ENCODE measurements at places on chromosomes 7 and 10. TPM values are rescaled to one million over a fixed set of nuclear protein-coding genes. Genes with fewer than 3 reads are reported as not detected.
A peak's percentile ranks its signal among the peaks of the same experiment; 100 is the strongest.

GRCh38 chr10:129108378-129108777, 358.7 kb upstream of the MGMT start:
- no peak for DNase-seq

DNA sequence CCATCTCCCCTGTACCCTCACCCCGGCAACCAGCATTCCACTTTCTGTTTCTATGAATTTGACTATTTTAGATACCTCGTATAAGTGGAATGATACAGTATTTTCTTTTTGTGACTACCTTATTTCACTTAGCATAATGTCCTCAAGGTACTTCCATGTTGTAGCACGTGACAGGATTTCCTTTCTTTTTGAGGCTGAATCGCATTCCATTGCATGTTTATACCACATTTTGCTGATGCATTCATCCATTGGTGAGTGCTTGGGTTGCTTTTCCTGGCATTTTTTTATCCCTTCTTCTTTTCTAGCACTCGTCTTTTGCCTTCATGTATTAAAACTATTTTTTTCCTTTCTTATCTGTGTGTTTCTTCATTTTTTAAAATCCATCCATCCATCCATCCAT, 22.3 kb upstream of the EXOC6 start:
- no peak for DNase-seq

The CRTAC1 gene
- total RNA-seq = not detected

DNA sequence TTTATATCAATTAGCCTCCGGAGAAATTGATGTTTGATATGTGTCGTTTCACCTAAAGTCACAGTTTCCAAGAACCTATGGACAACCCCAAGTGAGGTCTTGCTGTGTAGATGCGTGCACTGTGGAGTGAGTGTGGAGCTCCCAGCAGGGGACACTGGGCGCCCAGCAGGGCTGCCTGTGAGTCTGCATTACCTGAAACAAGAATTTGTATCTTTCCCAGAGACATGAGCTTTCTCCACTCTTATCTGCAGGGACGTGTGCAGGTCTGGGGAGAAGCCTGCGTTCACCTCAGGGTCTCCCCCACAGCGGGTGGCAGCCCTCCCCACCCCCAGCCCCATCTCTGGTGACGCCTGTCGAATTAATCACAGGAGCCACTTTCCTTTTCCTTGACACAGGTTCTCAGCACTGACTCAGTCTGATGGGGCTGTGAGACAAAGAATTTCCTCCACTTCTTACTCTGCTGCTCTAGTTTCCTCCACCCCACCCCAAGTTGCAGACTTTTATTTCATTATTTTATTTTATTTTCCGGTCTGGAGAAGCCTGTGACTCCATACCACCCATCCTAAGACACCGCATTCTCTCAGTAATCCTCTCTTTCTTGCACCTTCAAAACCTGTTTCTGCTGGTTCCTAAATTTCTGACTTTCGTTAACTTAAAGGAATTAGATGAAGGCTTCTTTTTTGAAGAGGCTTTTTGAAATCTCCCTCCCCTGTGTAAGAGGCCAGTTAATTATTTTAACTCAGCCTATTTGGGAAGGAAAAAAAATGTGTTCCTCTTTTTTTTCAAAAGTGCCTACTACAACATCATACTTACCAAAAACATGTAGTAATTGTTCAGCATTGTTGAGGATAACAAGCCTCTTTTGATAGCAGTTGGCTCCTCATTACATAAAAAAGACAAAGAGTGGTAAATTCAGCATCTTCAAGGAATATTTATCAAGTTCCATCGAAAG, 17.0 kb upstream of the INSIG1 start:
- DNase-seq = no peak

- no peak for DNase-seq
These were observed 4.7 kb upstream of the ENTPD7 start for GRCh38 chr10:99654390-99655175.

The SLC26A5 gene
- not detected for total RNA-seq

The UBN2 gene
- 17.9 TPM for total RNA-seq

GRCh38 chr7:69722843-69723242, 124.6 kb downstream of the AUTS2 start:
- DNase-seq = no peak

The FAM131B gene
- total RNA-seq = 2.9 TPM

DNA sequence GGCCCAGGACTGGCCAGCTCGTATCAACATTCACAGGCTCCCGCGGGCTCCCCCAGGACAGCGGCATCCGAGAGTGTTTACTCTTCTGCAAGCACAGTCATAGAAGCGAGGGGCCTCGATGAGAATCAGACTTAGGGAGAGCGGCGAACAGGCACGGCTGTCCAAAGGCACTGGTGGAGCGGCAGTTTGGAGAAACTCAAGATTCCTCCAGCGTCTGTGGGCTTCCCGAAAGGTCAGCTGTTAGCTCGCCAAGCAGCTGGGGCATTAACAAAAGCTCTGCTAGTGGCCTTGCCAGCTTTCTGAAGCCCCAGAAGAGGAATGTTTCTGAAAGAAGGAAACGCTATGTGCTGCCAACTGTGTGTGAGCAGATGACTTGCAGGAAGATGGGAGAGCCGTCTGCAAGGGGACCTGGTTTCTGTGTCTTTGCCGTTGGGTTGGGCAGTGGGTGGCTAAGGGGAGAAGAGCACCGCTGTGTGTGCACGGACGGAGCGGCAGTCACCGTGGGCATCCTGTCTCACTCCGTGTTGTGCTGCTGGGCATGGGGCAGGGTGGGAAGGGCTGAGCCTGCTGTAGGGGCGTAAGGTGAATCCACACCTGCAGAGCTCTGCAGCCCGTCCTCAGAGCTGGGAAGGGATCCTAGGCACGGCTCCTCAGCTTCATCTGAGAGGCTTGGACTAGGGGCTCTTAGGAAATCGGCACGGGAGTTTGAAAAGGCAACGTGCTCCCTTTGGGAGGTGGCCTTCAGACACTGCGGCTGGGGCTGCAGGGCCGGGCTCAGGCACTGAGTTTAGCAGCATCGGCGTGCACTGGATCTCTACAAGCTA, 42.1 kb downstream of the AMZ1 start:
- no peak for DNase-seq

- no peak for DNase-seq
These were observed 136.2 kb downstream of the TCF7L2 start for GRCh38 chr10:113086282-113086681.

GRCh38 chr7:22990588-22990949, 23.4 kb downstream of the HYCC1 start:
- no peak for DNase-seq

DNA sequence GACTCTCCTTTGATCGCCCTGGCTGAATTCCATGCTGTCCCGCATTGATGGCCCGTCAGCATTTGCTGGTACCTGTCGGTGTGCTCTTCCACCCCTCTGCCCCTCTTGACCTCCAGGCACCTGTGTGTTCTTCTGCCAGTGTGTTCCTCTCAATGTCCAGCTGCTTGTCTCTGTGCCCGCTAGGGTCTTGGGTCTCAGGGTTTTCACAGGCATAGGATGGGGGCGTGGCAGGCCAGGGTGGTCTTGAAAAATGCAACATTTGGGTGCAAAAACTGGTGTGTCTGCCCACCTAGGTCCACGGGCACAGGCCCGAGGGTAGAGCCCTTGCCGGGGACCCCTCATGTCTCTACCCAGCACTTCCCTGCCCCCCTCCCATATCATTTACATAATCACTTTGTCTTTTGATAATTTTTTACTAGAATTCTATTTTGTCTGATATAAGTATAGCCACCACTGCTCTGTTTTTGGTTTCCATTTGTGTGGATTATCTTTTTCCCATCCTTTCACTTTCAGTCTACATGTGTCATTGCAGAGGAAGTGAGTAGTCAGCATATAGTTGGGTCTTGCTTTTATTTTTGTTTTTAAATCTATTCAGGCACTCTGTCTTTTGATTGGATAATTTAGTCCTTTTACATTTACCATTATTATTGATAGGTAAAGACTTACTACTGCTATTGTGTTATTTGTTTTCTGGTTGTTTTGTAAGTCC, 46.6 kb upstream of the ADRA2A start:
- DNase-seq = no peak

The ZPBP gene
- not detected for total RNA-seq

DNA sequence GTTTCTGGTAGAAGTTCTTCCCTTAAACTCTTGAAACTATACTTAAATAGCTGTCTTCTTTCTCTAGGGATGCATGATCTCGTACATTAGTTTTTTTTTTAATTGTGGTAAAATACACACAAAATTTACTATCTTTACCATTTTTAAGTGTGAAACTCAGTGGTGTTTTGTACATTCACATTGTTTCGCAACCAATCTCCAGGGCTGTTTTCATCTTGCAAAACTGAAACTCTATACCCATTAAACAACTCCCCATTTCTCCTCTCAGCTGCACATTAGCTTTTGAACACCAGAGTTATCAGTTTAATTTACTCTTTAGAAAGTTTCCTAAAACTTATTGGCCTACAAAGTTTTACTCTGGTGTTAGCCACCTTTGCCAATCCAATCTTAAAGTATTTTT, 45.5 kb upstream of the PRKAR2B start:
- DNase-seq = no peak

The ZCWPW1 gene
- 2.5 TPM for total RNA-seq

DNA sequence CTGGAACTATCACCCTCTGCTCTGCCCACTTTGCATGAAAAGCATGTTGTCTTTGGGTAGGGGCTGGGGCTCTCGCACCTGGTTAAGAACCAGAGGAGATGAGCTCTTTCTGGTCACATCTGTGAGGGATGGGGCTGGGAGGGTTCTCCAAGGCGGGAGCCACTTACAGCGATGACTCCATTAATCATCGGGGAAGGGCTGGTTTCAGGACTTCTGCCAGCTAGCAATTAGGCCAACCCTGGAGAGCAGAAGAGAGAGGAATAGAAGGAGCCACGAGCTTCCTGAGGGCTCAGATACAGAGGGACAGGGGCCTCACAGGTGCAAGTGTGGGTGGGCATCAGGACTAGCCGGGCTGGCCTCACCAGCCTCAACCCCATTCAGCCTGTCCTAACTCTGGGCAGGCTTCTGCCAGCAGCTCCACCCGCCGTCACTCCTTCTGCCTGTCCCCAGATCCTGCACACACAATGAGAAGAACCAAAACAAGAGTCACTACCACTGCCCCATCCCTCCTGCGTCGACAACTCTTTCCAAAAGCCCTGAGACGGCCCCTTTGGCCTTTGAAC, 8.4 kb downstream of the AQP1 start:
- peak; percentile 41 for DNase-seq

DNA sequence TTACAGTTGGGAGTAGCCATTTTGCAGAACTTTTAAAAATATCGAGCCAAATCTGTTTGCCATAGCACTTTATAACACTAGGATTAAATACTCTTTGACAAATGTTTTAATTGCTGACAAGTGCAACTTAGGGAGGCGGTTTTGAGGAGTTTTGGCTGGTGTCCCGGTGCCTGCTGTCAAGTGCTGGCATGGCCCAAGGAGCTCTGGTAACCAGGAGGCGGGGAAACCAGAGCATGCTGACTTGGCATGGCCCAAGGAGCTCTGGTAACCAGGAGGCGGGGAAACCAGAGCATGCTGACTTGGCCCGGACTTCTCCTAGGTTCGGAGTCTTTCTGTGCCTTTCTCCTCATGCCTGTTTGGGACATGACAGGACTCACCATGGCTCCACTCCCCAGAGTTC, 30.8 kb upstream of the ZNF32 start:
- DNase-seq = no peak

The PILRB gene
- total RNA-seq = 94.8 TPM

Data from natural killer cell treated with Interleukin-12 subunit alpha and Interleukin-12 subunit beta and Interleukin-15 and Interleukin-18, amount 100 ng/mL, for 72 hours (primary cell).